AG09319 (cell line): ENCODE measurements at places on chromosomes 13 and 19.

- no peak for DNase-seq
These were observed 9.1 kb downstream of the PNPLA6 start for GRCh38 chr19:7544626-7545025.

GRCh38 chr19:41799444-41800000, 3.1 kb downstream of the CEACAM3 start:
- no peak for DNase-seq

DNA sequence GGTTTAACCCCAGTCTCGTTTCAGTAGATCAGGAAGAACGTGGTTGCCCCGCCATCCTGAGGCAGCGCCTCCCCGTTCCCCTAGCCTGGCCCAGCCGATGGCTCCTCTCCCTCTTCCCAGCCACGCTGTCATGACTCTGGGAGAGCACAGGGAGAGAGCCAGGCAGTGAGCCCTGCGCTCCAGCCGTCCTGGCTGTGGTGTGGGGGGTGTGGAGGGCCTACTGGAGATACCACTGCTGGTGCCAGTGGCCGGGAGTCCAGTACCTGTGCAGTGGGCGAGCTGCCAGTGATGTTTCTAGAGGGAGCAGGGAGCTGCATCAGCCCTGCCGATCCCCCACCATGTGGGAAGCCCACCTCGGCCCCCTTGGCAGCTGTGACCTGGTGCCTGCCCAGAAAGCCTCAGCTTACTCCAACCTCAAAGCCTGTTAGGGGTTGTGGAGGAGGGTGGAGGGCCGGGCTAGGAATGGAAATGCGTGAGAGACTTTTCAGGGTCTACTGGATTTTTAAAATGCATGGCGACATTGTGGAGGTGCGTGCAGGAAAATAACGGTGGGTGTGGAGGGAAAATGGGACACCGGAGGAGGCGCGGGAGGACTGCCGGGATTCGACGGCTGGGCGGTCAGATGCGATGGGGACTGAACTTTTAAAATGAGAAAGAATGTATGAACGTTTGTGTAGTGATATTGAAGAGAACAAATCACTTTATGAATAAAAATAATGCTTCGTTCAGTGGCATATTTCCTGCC, 4.9 kb downstream of the TEX29 start:
- DNase-seq, result no peak

- no peak for DNase-seq
These were observed 406.3 kb downstream of the COG6 start for GRCh38 chr13:40061466-40062450.

DNA sequence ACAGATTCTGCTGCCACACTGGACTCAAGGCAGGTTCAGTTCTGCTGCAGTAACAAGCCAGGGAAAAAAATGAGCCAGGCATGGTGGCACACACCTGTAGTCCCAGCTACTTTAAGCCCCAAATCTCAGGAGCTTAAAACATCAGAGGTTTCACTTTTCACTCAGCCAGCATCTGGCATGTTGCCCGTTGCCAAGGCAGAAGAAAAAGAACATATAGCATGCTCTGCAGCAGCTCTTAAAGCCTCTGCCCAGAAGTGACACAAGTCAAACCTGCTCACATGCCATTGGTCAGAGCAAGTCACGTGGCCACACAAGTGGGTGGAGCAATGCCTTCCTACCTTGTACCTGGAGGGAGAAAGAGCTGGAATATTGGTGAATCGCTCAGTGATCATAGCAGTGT, 14.7 kb upstream of the ADGRE5 start:
- no peak for DNase-seq

GRCh38 chr13:46379611-46380010, 7.4 kb downstream of the RUBCNL start:
- DNase-seq, result no peak

DNA sequence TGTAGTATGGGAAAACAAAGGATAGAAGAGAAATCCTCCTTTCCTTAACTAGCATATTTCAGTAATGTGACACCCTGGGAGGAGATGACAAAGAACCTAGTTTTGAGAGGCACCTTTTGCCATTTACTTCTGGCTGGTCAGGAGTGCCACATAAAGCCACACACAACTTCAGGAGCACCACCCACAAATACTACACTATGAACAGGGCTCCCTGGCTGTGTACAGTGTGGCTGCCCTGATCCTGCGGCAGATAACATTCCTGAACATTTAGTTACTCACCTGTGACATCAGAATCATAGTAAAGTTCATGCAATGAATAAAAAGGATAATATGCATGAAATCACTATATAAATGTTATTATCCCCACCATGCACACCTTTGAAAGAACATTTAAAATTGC, 17.4 kb upstream of the IRS2 start:
- no peak for DNase-seq

DNA sequence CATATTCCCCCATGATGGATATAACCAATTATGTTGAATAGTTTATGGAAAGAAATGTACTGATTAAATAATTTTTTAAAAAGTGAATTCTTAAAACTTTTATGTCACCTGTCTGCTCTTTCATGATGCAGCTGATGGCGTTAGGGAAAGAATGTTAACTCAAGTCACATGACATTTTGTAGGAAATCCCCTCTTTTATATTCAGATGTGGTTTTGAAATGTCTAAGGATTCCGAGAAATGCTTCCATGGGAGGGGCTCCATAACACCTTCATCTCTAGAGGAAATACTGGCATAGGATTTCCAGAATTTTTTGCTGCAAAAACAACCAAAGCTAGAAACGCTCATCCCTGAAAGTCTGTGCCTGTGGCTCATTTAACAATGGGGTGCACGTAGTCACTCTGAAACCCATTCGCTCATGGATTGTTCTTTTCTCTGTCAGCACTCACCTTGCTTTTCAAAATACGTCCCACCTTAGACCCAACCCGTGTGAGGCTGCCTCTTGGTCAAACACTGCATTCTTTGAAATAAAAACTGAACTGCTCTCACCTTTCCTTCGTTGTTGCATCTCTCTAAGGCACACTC, 288.9 kb downstream of the SHISA2 start:
- no peak for DNase-seq

DNA sequence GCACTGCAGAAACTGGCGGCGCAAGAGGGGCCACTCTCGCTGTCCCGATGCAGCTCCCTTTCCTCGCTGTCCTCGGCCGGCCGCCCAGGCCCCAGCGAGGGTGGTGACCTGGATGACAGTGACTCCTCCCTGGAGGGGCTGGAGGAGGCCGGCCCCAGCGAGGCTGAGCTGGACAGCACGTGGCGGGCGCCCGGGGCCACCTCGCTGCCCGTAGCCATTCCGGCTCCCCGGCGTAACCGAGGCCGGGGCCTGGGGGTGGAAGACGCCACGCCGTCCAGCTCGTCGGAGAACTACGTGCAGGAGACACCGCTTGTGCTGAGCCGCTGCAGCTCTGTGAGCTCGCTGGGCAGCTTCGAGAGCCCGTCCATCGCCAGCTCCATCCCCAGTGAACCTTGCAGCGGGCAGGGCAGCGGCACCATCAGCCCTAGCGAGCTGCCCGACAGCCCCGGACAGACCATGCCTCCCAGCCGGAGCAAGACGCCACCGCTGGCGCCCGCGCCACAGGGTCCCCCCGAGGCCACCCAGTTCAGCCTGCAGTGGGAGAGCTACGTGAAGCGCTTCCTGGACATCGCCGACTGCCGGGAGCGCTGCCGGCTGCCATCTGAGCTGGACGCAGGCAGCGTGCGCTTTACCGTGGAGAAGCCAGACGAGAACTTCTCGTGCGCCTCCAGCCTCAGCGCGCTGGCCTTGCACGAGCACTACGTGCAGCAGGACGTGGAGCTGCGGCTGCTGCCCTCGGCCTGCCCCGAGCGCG, 12.4 kb downstream of the C19orf25 start:
- no peak for DNase-seq

- DNase-seq, result no peak
These were observed 10.3 kb upstream of the CACNG7 start for GRCh38 chr19:53898636-53899341.

GRCh38 chr13:74867460-74867859, 614.5 kb downstream of the TBC1D4 start:
- no peak for DNase-seq

DNA sequence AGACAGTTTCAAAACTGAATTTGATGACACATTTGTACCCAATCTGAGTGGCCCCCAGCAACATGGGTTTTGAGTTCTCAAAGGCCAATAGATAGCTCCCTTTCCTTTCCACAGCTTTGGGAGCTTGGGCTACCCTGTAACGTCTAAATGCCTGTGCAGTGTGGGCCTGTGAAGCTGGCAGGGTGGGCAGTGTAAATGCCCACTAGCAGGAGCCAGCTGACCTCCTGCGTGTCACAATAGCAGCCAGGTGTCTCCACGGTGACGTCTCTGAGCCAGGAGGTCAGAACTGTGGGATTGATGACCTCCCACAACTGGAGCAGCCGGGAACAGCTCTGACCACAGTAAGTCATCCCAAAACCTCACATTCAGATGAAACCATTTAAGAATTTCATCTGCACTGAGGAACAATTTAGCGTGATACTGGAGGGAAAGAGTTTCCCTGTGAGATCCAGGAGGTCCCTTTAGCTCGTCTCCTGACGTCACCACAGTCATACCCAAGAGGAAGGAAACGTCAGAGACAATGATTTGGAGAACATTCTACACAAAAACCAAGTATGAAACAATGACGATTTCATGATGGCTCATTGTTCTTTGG, at the start of gene IPO5:
Gene IPO5, plus strand, starts transcription at position 300 of the 595 bp plus-strand sequence. CDS start 23,022 bp downstream, outside the sequence.
- no peak for DNase-seq

GRCh38 chr19:35058370-35058769, 16.8 kb downstream of the HPN start:
- no peak for DNase-seq

DNA sequence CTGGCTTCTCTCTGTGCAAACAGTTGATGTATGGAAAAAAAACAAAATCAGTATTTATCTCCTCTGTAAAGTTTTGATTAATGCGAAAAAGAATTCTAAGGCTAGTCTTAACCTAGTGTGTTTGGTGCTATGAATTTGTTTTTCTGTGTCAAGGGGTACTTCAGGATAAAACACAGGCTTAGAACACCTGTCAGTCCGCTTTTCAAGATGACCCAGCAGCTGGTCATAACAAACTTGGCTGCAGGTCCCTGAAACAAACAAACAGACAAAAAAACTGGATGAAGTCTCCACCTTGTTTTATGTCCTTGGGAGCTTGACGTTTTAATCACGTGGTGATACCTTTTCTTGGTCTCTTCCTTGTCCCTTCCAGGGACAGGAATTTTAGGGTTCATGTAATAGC, 689.3 kb downstream of the UQCRFS1 start:
- DNase-seq, result no peak

- peak; percentile 3 for DNase-seq
These were observed 1241.5 kb upstream of the MIR17HG start for GRCh38 chr13:90105849-90106496.

DNA sequence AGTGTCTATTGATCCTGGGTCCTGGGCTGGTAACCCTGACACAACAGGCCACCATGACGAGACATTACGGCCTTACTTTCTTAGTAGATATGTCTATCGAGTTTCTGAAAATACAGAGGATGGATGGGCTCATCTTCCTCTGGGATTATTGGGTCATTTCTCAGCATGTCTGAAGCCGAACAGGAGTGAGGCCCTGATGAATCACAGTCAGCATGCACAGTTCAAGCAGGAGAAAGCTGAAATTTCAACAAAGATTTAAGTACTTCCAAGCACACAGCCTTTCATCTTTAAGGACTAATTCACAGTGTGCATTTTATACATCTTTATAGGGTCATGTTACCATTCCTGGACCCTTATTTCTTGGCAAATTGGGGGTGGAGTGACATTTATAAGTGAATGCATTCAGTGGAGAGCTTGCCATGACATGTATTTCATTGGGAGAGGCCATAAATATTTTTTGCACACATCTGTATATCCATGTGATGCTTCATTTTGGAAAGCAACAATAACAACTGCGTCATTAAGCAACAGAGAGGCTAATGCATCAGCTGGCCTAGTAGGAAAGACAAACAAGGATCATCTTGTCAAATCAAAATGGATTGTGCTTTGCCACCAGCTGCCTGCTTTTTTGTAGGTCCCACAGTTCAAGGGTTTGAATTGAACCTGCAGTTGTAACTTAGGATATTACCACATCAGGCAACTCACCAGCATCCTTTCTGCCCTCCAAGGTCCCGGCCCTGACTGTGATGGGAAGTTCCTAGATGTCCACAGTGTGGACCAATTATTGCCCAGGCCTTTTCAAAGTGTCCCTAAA, 143.5 kb downstream of the DNAJC15 start:
- DNase-seq, result no peak

GRCh38 chr19:5182751-5183150, 157.9 kb downstream of the PTPRS start:
- no peak for DNase-seq

GRCh38 chr13:36752673-36753072, 66.3 kb upstream of the RFXAP start:
- no peak for DNase-seq

DNA sequence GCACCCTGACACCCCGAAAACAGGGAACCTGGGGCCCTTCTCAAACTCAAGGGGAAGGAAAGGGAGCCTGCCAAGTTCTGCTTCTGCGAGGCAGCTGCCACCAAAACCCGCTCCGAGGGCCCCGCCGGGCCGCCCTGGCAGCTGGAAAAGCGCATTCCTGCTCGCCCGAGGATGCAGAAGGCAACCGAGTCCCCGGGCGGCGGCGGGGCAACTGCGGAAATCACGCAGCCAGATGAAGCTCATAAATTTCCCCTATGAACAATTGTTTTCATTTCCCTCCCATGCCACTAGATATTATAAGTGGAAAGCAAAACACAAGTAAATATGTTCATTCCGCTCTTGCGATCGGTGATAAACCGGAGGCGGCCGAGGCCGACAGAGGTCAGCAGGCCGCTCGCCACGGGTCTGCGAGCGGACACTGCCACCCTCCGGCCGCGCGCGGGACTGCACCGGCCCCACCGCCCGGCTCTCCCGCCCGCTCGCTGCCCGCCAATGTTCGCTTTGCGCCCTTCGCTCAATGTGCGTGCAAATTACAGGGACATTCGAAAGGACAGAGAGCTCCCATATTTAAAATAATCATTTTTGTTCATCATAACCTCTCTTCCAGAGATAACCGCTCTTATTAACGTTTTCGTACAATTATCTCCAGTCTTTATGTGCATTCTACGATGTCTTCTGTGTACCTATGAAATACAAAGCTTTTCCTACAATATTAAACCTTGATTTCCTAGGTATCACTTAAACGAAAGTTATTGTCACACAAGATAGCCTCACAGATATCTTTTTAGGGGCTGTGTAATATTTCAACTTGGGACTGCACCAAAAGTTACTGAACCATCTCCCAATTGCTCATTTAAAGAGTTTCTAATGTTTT, 120.8 kb upstream of the ZNF507 start:
- no peak for DNase-seq

DNA sequence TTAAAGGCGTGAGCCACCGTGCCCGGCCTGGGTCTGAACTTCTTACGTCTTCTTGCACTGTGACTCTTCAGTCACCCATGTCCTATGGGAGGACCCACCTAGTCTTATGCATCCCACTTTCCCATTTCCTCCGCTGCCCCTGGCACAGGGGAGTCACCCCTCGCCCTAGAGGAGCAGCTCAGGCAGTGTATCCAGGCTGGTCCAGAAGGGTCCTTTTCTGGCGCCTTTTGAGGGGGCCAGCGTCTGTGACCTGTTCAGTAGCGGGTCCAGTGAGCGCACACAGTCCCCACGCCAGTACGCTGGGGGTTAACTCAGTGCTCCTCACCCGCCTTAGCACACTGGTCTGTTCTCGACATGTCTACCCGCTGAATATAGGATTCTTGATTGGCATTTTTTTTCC, 107.1 kb downstream of the TM9SF2 start:
- no peak for DNase-seq
